HS-5 (cell line): ENCODE measurements at places on chromosomes 16 and 17.
A peak's percentile ranks its signal among the peaks of the same experiment; 100 is the strongest.

DNA sequence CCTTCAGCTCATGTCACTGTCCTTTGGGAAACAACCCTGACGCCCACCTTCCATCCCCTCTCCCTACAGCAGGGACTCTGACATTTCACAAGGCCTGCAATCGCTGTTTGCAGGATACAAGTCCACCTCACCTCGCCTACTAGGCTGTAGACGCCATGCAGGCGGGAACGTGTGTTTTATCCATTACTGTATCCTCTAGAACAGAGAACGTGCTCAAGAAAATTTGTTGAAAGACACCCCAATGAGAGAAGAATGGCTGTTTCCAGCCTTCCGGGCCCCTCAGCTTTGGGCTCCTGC lies 1.5 kb upstream of the TTYH2 start:
- DNase-seq = no peak

- no peak for DNase-seq
Observed at GRCh38 chr17:59155439-59156177, at the start of gene PRR11. Gene PRR11, plus strand, starts transcription at chr17:59155746. Its CDS starts 14,007 bp downstream, at chr17:59169753.

DNA sequence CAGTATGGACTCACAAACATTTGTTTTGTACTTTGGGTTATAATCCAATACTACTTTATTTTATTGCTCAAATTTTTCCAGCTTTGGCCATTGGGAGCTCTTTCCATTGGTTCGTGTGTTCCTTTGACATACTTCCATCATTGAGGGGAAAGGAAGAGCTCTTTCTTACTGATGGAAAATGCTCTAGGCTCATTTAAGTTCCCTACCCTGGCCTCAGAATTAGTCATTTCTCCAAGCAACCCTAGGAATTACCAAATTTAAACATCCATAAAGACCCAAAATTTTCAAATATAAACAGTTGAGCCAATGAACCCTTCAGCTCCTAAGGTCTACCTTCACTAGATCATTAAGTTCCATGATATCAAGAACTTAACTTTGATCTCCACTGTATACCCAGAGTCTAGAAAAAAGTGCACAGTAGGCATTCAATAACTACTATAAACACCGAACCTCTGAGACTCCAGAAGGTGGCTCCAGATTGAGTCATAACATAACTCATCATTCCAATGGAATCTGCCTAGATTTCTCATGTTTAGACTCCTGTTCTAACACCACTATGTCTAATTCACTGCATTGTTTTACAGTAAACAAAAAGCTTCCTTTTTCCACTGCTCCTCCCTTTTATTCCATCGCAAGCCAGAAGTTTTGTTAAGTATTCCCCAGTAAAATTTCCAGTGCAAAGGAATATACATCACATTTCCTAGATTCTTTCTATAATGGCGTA lies 39.0 kb downstream of the SMURF2 start:
- peak; percentile 93 for DNase-seq

- DNase-seq = no peak
Observed at GRCh38 chr16:71288570-71288889, 672 bp downstream of the CMTR2 start.

DNA sequence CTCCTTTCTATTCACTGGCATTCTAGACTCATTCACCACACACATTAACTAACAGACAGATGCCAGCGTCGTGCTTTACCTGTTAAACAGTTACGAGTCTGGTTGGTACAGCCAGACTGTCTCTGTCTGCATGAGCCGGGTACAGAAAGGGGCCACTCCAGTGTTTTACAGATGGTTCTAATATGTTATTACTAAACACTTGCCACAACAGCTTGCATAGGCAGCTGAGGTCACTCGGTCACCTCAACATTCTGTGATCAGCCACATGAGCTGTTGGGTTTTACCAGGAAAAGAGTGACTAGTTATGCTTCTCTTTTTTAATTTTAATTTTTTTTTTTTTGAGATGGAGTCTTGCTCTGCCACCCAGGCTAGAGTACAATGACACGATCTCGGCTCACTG lies 25.2 kb downstream of the CD300A start:
- DNase-seq = no peak

- no peak for DNase-seq
Observed at GRCh38 chr16:31087971-31088370, 772 bp downstream of the PRSS53 start.

DNA sequence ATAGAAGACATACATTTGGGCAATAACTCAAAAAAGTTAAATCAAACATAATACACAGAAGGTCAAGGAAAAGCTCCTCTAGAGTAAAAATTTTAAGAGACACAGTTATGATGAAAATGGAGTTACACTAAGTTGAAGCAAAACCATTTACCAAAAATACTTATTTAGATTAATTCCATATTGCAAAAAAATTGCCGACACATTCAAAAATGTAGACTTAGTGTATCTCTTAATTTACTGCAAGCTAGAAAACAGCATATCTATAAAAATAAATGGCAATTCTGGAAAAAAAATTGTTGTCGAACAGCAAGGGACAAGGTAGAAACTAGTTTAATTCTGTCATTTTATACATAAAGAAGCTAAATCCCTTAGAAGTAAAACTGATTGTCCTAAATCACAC lies 248.7 kb upstream of the KIF2B start:
- no peak for DNase-seq

DNA sequence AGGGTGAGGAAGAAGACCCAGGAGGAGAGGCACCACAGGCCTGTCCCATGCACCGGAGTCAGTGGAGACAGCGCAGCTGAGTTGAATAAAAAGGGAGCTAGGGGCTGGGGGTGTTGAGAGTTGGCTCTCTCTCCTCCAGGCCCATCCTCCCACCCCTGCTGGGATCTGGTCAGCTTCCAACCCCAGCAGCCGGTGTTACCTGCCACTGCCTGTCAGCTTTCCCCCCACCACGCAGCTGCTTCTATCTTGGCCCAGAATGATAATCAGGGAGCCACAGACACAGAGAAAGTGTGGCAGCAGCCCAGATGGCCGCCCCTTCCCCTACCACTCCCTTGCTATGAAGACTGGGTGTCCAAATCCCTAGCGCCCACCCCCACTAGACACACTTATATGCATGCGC lies 120.6 kb upstream of the RPL38 start:
- no peak for DNase-seq

- no peak for DNase-seq
Observed at GRCh38 chr17:43834106-43834505, 1.2 kb upstream of the MPP3 start.

DNA sequence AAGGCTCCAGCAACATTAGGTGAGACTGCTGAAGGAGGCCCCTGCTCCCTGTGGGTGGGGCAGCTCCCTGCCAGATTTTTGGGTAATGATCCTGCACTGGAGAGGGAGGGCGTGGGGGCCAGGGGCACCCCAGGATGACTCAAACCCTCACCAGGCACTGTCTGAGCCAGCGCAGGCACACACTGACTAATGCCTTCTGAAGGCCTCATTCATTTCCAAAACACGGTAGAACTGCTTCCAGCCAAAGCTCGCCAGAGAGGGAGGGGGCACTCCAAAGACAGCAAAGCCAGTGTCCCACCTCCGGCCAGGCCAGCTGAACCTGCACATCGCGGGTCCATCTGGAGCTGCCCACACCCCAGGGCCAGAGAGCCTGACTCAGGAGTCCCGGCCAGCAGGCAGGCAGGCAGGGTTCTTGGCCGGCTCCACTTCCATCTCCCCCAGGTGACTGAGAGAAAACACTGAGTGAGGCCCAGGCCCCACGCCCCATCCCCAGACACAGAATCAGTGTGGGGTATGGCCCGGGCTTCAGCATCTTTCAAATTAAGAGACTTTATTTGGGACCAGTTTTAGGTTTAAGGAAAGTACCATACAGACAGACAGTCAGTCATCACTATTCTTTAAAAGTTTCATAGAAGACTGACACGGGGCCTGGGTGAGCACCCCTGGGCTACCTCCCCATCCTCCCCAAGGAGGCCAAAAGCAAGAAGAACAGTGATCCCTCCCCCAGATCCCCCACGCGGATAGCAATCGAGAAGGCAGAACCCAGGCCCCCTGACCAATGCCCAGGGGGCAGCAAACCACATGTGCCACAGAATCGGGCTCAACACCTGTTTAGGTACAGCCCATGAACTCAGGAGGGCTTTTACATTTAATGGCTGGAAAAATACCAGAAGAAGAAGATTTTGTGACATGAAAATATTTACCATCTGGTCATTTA lies 2.3 kb downstream of the PIEZO1 start:
- peak; percentile 61 for DNase-seq

- peak; percentile 74 for DNase-seq
Observed at GRCh38 chr17:47719411-47720152, 13.5 kb upstream of the TBX21 start.

DNA sequence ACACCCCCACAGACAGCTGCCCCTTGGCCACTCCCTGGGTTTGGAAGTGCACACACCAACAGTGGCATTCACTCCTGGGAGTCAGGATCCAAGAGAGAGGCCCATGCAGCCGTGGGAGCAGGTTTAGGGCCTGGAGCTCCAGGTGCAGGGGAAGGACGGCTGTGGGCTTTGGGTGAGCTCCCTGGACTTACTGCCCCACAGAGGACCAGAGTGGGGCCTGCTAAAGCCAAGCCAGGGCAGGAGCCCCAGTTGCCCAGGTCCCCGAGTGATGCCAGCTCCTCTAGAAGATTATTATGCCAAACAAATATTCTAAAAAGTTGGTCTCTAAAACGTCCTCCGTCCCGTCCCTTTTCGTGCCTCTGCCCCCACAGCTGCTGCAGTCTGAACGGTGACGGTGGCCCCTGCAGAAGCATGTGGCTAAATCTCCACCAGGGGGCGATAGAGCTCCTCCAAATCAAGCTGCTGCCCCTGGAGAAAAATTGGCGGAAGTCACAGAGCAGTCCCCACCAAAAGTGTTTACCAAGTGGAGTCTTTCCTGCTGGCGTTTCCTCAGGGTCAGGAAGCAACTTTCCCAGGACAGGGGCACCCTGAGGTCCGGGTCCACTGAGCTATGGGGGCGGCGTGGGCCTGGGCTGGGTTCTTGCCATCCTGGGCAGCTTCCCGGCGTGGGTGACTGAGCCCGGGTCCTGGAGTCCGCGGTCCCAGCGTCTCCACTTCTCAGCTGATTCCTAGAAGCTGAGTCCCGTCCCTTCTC lies 4.2 kb downstream of the ARMC7 start:
- peak; percentile 65 for DNase-seq

DNA sequence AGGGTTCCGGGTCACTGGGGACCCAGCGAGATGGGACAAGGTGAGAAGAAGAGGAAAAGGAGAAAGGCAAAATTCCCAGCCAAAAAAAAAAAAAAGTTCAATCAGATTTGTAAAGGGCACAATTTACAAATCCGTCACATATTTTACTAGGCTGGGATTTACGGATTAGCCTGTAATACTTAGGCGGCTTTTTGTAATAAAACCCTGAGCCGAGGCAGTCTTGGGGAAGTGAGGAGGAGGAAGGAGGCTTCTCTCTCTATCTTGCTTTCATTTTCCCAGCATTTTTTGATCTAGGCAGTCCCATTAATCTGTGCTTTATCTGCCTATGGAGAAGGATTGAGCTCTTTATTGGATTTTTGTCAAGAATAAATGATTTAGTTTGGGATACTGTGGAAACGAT lies 130.6 kb upstream of the SDK2 start:
- no peak for DNase-seq

DNA sequence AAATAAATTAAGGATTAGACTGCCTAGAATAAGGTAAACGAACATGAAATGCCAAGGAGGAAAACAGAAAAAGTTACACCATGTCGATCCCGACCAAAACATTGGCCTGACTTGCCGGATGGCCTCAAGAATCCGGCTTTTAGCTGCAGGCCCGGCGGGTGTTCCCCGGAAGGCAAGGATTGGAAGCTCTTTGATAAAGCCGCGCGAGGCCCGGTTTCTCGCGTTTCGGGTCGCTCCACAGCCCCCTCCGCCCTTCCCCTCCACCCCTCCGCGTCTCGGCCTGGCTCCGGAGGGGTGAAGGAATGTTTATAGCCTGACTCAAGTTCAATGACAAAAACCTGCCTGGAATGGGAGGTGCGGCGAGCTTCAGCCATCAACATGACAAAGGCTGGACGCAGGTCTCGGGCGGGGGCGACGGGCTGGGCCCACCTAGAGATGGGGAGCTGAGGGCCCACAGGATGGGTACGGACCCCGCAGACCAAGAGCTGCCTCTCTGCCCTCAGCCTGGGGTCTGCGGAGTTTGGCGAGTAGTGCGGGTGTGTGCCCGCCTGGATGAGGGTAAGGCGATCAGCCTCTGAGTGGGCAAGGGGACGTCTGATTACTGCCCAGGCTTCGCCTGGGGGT lies 2.6 kb downstream of the PRAC1 start:
- DNase-seq = no peak

DNA sequence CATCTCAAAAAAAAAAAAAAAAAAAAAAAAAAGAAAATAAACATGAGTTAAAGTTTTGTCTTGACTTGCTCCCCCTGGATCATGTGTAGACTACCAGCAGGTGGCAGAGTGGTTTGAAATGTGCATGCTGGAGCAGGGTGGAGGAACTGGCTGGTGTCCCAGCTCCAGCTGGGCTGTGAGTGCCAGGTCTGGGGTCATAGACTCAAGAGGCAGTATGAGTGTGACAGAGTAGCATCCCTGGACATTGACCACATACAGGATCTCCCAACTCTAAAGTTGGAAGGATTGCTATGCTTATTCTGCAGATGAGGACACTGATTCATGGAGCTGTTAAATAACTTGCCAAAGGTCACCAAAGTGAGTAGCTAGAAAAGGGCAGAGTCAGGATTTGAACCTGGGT lies 198.0 kb upstream of the MPHOSPH6 start:
- no peak for DNase-seq
